ENCODE measurements at places on chromosomes 6 and 20.

DNA sequence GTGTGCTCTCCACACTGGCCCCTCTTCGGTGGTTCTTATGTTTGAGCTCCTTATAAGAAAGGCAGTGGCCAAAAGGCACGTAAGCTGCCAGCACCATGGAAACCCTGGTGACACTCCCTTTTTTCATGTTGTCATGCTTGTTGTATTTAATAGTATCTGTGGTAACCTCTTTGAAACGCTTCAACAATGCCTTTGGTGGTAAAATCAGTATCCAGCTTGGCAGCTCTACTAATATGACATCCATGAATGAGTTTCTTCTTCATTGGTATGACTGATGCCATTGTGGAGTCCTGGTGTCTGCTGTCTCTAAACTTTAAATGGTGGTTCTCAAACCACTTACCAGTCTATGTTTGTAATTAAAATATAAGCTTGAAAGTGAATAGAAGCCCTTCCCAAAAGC, 10.7 kb upstream of the MYLK2 start:
- no peak for DNase-seq

DNA sequence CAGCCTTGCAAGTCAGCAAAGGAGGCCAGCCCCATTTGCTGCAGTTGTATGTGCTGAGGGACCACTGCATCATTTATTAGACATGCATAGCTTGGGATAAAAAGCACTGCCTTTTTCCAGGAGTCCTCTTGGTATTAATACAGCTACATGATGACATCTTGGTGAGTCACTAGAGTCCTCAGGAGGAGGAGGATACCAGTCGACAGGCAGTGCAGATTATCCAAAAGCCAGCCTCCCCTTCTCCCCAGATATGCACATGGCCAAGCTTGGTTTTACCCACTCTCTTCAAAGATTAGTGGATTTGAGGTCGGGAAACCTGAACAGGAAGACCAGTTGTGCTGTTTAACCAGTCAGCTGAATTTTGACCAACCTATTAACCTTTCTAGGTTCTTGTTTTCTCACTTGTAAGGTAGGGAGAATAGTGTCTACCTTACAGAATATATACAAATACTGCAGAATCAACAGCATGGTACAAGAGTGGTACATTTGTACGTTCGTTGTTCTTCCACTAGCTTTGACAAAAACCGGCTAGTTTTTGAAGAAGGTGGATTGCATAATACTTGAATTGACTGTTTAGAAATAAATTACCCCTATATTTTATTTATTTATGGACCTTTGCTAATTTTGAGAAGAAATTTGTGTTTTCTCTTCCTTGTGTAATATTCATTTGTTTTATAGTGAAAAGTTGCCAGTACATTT, 31.9 kb downstream of the VAPB start:
- no peak for DNase-seq

DNA sequence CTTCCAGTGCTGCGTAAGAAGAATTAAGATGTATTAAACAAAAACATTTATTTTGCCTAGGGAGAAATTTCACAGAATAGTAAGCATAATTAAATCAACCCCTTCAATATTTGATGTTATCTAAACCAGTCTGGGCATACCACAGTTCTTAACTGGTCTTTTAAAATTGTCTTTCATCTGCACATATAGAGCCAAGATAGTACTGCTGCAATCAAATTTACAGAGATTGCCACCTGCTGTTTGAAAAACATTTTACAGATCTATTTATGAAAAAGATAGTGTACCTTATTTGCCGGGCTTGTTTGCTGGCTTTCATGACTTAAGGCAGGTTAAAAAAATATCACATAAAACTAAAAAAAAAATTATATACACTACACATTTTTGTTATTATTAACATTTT, 323.2 kb downstream of the ADGRB3 start:
- DNase-seq = no peak

DNA sequence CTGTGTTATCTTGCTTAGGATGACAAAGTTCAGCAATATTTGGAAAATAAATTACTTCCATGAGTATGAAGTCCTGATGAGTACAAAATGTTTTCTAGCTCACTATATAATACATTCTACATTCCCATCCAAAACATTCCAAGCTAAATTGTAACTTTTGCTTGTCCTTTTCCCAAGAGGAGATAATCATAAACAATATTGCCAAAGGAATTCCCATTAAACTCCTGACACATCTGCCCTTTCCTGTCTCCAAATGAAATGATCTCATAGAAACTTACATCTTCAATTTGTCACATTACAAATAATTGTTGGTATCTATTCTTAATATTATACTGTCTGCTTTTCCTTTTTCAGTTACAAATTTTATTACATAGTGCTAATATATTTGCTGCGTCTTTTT, 20.4 kb upstream of the SENP6 start:
- DNase-seq = no peak

DNA sequence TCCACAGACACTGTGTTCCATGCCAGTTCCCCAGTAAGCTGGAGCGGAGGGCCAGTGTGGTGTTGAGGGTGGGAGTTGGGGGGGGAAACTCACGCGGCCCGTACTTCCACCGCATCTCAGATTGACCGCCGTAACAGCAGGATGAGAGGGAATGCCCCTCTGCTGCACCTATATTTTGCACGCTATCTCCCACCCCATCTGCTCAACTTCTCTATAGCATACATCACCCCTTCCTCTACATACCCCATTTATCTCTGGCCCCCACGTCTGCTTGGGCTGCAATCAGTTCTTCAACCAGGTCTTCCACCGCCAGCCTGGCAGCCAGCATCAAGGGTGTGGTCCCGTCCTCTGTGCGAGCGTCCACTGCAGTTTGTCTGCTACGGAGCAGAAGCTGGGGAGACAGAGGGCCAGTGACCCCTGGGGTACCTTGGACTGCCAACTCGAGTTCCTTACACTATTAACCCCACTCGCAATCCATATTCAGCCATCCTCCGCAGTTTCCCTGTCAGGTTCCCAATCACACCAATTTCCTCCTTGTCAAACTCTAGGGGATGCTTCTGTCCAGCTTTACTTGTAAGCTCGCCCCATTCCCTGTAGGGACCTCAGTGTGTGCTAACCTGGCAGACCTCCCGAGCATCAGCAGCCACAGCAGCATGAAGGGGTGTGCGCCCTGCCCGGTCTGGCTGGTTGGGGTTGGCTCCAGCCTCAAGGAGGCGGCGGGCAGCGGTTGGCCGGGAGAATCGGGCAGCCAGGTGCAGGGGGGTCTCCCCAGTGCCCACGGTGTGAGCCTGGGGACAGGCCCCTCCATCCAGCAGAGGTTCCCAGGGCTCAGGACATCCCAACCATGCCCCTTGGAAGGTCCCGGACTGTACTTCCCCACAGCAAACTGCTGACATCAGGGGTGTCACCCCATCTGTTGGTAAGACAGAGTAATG, 4.5 kb upstream of the GPSM3 start:
- no peak for DNase-seq

Data from SK-MEL-5 (cell line).